ENCODE measurements at places on chromosomes 16 and 17. TPM values are rescaled to one million over a fixed set of nuclear protein-coding genes. Genes with fewer than 3 reads are reported as not detected.
A peak's percentile ranks its signal among the peaks of the same experiment; 100 is the strongest.

PNMT gene
- 0.58 TPM for total RNA-seq

DNA sequence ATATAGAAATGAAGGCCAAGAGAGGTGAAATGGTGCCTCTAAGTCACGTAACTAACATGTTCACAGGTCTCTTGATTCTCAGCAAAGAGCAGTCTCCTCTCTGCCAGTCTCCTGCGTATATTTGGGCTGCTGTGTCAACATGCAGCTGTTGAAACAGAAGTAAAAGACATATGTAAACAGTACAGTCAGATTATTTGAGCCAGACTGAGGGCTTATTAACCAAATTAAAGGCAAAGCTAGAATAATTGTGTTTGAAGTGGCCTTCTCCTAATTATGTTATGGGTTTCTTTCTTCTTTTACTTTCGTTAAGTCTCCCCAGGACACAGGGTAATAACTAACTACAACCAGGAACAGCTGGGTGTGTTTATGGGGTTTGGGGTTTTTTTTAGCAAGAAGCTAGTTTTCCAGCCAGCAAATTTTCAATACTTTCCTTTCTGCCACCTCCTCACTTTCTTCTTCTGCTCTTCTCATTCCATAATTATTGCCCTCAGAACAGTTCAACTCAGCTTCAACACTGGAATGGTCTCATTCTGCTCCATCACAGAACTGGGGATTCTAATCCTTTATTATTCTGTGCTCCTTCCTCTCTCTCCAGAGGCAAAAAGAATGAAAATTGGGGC, 18.4 kb downstream of the G6PC1 start:
- no peaks in the 10 kb centered on the region for H3K36me3 ChIP-seq
- peak overlapping the region; percentile 15 for H3K27ac ChIP-seq
- DNase-seq: no peak
- H3K27me3 ChIP-seq: no peaks in the 10 kb centered on the region
- H3K4me3 ChIP-seq: no peak overlapping the region

- H3K27me3 ChIP-seq: no peaks in the 10 kb centered on the region
- H3K27ac ChIP-seq: no peak overlapping the region
- no peaks in the 10 kb centered on the region for H3K4me1 ChIP-seq
- H3K36me3 ChIP-seq: no peaks in the 10 kb centered on the region
- no peak for DNase-seq
- H3K4me3 ChIP-seq: no peak overlapping the region
Measured at GRCh38 chr17:72466199-72466598, 345.4 kb downstream of the SOX9 start.

GRCh38 chr17:4539576-4540223, 15.5 kb downstream of the MYBBP1A start:
- peaks cover 66% of the 10 kb centered on the region for H3K4me1 ChIP-seq
- no peak for DNase-seq
- H3K27ac ChIP-seq: peak overlapping the region; percentile 57
- no peak overlapping the region for H3K4me3 ChIP-seq
